ENCODE measurements at places on chromosomes 3 and 15.

DNA sequence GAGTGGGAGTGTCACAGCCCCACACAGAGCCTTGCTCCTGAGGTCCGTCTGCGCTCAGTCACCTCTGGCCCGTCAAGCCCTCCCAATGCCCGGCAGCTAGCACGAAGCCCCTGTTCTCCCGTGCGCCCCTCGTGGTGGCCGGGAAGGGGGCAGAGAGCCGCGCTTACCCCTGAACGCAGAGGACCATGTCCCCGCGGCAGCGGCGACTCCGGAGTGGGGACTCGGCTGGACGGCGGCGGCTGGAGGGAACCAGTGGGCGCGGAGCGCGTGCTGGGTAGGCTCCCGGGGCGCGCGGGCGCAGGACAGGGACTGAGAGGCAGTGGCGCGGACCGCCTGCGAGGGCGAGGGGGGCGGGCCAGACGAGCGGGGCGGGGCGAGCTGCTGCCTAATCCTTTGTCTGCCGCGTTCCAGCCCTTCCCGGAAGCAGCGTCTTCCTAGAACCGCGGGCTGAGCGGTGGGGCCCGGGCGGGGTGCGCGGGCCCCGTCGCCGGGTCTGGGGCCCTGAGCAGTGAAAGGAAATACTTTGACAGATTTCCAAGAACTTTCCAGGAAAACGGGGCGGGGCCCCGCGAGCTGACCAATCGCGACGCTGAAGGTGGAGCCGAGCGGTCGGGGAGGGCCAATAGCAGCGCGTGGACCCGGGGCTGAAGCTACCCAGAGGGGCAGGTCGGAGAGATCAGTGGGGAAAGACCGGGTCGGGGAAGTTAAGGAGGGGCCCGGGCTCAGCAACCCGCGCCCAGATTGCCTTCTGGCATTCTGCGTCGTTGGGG, at the start of gene CISH:
TSS of gene CISH (minus strand) at position 311 of the 770 bp plus-strand sequence. CDS start at position 187, 124 bp downstream.
- DNase-seq: peak; percentile 99

- DNase-seq: no peak
Measured at GRCh38 chr3:39718674-39719595, 90.5 kb upstream of the MYRIP start.

DNA sequence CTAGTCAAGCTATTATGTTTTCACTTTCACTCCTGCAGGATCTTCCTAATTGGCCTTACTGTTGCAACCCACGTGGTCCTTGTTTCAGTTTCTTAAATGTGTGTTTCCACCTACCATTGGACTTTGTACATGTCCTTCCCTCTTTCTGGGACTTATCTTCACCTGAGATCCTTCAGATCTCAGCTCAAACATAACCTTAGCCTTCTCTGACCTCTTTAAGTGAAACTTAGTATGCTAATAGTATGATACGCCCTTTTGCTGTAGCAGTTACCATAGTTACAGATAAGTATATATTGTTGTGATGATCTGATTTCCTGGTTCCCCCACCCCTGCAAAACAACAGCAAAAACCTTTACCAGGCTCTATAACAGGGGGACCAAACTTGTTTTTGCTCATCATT, 35.2 kb downstream of the U2SURP start:
- DNase-seq: no peak

GRCh38 chr3:196273655-196274054, 13.9 kb downstream of the PCYT1A start:
- peak; percentile 45 for DNase-seq

DNA sequence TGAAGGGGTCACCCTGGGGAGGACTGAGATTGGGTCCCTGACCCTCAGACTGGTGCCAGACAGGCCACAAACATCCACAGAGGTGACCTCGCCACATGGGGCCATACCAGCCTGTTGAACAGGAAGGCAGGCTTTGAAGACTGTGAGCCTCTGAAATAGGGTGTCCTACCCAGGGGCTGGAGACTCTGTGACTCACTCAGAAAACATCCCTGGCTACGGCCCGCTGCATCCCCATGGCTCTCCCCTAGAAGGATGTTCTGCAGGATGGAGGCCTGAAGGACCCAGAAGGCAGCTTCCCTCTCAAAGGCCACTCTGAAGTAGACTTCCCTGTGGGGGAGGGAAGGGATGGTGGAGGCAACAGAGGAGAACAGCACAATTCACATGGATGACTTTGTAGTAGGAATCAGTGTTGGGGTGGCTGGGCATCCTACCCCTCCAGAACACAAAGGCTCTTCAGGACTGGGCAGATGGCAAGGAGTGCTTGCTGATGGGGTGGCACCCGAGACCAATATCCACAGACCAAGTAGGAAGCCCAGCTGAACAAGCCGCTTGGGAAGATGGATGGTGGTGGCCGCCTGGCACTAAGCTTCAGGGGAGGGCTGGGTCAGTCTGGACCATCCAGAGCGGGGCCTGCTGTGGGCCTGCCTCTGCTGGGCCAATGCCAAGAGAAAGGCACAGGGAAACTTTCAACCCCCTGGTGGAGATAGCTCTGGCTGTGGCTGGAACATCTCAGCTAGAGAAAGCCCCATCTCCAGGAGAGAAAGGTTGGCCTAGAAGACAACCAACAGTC, 37.6 kb upstream of the DUSP7 start:
- no peak for DNase-seq

- no peak for DNase-seq
Measured at GRCh38 chr3:128400671-128401070, 66.0 kb downstream of the DNAJB8 start.

GRCh38 chr3:142944342-142944741, 19.1 kb downstream of the PAQR9 start:
- peak; percentile 57 for DNase-seq

GRCh38 chr15:63354821-63355650, 26.6 kb downstream of the CA12 start:
- no peak for DNase-seq

DNA sequence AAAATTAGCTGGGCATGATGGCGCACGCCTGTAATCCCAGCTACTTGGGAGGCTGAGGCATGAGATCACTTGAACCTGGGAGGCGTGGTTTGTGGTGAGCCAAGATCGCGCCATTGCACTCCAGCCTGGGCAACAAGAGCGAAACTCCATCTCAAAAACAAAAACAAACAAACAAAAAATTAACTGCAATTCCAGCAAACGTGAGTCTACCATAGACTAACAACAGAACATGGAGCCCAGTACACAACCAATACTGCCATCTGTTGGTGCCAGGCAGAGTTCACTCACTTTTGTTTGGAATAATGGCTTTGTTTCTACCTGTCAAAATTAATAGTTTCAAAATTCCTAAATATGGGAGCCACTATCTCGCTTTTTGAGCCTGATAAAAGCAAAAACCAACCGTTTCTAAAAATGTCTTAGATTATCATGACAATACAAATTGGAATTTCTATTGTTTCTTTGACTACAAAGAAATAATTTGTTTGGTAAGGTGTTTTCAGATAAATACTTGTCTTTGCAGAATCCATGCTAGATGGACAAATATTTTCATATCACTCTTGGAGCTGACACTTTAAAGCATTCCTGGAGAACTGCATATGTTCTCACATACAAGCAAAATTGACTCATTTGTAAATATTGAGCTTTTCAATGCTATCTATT, 45.0 kb downstream of the GPR176 start:
- peak; percentile 43 for DNase-seq

DNA sequence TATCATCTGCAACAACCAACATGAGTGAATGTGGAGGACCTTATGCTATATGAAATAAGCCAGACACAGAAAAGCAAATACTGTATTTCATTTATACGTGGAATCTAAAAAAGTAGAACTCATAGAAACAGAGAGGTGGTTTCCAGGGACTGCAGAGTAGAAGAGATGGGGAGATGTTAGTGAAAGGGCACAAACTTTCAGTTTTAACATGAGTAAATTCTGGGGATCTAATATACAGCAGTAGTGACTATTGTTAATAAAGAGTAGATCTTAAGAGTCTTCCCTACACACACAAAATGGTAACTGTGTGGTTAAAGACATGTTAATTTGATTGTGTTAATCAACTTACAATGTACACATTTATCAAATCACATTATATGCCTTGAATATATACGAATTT, 20.9 kb upstream of the MELTF start:
- peak; percentile 24 for DNase-seq

DNA sequence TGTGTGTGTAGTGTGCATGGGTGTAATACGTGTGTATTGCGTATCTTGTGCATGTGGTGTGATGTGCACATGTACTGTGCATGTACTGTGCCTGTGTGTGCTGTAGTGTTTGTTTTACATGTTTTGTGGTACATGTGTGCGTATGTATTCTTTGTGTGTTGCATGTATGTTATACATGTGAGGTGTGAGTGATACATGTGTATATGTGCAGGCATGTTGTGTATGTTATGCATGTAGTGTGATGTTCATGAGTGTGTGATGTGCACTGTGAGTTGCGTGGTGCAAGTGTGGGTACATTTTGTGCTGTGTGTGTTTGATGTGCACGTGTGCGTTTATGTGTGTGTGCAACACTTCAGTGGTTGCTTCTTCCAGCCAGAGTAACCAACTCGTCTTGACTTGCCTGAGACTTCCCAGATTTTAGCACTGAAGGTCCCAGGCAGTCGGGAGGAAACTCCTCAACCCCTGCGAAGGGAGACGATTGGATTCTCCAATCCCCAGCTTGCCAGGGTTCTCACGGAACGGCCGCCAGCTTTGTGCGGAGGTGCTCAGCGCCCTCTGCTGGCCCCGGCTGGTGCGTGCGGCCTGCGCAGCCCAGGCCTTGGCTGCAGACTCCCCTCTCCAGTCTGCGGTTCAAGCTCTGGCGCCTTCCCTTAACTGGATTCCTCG, 3.6 kb downstream of the GALNT15 start:
- peak; percentile 70 for DNase-seq

DNA sequence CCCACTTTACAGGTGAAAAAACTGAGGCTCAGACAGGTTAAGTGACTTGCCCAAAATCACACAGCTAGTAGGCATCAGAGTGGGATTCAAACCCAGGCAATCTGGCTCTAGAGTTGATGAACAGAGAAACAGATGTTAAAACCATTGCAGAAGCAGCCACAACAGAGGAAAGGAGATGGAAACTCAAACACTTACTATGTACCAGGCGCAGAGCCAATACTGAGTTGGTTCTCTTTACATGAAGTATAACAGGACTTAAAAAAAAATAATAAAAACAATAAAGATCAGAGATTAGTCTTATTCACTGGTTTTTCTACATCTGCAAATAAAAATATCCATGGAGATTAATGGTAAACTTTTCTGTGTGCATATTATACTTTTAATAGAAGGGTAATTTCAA, 84.9 kb upstream of the SPATA12 start:
- DNase-seq: no peak

- DNase-seq: peak; percentile 16
Measured at GRCh38 chr15:95990833-95991232, 339.7 kb upstream of the NR2F2 start.

DNA sequence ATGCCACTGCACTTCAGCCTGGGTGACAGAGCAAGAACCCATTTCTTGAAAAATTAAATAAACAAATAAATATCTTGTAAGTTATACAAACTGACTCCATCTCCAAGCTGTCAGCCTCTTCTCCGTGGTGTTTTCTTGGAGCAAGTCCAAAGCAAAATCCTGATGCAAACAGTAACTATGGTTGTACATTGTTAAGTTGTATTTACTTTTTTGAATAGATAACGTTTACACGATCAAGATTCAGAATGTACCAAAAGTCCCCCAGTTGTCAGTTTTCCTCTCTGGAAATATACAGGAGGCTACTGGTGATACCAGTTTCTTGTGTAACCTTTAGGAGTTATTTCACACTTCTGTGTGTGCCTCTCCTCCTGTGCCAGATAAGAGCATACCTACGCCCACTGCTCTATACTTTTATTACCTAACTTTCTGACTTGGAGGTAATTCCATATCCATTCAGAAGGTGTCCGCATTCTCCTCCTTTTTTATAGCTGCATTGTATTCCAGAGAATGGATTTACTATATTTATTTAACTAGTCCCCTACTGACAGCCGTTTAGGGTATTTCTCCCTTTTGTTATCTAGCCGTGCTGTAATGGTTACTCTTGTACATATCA, 14.2 kb downstream of the CMTM7 start:
- DNase-seq: no peak

DNA sequence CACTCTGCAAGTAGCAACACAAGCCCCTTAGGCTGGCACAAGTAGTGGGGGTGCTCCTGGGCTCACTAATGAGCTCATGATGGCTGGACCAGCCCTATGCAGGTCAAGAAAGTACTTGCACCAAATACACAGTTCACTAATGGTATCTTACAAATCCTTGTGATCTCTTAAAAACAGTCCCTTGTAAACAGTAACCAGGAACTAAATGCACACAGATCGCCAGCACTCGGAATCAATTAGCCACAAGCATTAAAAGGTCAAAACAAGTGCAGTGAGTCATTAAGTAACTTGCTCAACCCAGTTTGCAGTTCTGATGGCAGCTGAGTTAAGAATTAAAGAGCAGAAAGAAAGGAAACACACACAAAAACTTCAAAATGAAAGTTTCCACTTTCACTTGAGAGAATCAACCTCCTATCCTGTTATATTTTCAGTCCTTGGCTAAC, 43.2 kb downstream of the ARHGEF3 start:
- peak; percentile 82 for DNase-seq

DNA sequence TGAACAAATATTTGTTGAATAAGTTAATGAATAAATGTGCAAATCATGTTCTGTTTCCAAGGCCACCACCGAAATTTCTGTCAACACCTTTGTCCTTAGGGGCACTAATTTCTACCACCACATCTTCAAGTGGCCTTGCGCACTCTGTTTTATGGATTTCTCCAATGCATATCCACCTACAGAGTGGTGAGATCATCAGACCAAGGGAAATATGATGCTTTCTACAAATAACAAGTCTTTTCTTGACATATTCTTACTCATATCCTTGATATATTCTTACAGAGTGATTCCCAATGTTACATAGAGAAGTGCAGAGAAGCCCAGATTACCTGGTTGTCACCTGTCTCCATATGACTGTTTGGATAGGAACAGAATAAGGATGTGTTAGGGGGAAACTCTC, 36.1 kb upstream of the TMCO5A start:
- DNase-seq: no peak

DNA sequence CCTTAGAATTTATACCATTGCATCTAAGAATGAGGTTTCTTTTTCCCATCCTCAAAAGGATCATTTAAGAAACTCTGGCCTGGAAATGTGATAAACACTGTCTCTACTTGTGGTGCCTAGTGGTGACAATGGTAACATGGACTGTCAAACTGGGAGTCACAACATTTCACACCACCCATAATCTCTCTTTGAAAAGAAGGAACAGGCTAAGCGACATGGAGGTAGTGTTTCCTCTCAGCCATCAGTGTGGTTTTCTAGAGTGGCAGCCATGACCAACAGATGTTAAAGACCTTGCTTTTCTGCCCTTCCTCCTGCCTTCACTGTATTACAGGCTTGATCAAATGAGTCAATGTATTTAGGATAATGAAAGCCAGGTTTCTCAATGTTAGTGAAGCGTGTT, 283.1 kb upstream of the STAC start:
- DNase-seq: no peak
